ENCODE measurements at places on chromosomes 11 and 22.

DNA sequence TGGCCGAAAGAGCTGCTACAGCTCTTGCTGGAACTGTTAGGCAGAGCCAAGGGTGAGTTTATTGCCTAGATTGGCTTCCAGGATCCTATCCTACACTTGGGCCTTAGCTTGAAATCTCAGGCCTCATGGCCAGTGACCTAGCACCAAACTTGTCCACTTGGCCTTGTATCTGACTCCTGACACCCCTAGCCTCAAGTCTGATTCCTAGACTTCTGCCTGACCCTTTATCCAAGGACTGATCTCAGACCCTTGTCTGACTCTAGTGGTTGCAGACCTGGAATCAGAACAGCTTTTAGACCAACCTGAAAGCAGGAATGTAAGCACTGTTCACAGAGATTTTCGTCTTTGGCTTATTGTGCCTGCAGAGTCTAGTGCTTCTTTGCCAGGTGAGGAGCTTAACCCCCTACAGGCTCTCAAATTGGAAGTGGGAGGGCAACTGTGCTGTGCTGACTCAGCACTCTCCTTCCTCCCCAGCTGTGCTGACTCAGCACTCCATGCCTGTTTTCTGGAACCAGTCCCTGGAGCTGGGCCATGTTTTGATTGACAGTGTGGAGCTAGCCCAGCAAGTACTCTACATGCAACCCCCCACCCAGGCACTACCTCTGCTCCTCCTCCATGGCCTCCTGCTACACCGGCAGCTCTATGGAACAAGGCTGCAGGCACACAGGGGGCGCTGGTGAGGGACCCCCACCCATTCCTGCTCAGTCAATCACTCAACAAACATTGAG is 35.1 kb downstream of the RRP8 start:
- peak; percentile 10 for DNase-seq

- DNase-seq = peak; percentile 95
Measured at GRCh38 chr11:112961146-112961668, at the start of gene NCAM1. NCAM1 (plus strand) TSS chr11:112961420.

- no peak for DNase-seq
Measured at GRCh38 chr22:46090631-46091201, 59.6 kb upstream of the PPARA start.

DNA sequence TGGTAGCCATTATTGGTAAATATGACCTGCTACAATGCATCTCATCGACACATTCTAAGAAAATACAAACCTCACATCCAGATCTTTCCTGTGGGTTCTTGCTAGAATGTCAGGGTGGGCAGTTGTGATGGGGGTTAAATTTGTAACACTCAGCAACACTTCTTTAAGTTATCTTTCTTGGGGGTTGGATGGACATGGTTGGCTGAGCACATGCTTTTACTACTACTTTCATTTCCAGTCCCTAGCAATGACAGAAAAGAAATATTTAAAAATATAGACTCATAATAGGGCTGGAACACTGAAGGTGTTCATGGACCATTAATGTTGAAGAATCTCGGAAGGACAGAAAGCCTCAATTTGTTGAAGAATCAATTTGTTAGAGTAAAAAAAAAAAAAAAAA is 57.6 kb downstream of the APOL3 start:
- DNase-seq = no peak

DNA sequence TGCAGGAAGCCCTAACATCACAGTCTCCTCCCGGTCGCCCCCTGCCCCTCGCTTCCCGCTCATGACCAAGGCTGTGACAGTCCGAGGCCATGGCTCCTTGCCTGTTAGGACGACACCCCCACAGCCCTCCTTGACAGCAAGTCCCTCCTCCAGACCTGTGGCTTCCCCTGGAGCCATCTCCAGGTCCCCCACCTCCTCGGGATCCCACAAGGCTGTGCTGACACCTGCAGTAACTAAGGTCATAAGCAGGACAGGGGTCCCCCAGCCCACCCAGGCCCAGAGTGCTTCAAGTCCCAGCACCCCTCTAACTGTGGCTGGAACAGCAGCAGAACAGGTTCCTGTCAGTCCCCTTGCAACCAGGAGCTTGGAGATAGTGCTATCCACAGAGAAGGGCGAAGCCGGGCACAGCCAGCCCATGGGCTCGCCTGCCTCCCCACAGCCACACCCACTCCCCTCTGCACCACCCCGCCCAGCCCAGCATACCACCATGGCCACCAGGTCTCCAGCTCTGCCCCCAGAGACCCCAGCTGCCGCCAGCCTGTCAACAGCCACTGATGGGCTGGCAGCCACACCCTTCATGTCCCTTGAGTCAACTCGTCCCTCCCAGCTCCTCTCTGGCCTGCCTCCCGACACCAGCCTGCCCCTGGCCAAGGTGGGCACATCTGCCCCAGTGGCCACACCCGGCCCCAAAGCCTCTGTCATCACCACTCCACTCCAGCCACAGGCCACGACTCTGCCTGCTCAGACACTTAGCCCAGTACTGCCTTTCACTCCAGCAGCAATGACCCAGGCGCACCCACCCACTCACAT is 63.2 kb downstream of the OTOG start:
- DNase-seq = no peak

GRCh38 chr11:9057007-9057406 is 34.4 kb downstream of the SCUBE2 start:
- DNase-seq = no peak

DNA sequence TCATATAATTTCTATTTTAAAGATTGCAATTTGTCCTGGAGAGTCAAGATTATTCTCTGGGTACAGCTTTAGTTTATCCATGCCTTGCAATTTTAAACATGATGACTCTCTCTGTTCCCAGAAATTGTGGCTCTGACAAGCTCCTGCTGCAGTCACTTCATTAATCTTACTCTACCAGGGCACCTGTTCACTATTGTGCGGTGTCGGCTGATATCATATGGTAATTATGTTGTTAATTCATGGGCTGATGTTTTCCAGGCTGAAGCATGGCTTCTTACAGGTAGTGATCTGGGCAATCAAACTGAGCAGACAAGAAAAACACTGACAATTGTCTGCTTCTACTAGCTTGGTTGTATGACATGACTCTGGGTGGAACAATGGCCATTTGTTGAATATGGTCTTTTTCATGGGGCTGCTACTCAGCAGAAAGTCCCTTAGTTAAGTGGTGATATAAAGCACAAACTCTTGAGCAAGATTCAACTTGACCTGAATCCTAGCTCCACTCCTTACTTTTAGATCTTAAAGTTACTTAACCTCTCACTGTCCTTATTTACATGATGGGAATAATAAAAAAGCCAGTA is 230.7 kb downstream of the FAT3 start:
- no peak for DNase-seq

DNA sequence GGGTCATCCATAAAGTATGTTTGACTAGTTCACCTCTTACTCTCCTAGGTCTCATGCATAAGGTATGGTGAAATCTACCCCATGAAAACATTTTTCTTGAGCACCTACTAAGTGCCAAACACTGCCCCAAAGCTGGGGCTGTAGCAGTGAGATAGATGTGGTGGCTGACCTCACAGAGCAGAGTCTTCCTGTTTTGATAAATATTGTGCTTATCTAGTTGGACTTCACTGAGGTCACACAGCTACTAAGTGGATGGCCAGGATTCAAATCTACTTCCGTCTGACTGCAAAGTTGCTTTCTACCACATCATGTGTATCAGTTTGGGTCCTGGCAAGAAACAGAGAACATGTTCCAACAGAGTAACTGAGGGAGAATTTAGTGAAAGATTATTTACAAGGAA is 6.4 kb upstream of the HTATIP2 start:
- DNase-seq = no peak

- DNase-seq = no peak
Measured at GRCh38 chr11:134667505-134667904, 255.5 kb upstream of the B3GAT1 start.

DNA sequence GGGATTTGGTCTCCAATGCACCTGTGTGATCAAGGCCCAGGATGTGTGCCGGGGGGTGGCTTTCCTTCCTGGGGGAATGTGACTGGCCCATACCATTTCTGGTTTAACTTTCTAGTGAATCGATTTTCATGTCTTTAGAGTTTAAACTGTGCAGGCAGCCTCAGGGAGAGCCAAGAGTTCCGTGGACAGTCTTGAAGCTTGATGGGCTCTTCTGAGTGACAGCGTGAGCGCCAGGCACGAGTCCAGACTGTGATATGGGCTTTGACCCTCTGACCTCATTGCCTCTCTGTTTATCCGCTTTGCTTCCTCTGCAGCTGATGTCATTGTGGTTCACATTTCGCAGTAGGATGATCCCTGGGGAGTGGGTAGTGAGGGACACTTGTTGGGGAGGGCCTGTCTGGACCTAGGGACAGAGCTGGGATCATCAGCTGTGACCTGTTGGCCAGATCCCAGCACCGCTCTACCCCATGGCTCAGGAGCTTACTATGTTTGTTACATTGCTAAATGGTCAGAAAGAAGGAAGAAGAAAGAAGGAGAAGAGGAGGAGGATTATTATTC is 80.6 kb upstream of the CLDN5 start:
- DNase-seq = peak; percentile 49

- no peak for DNase-seq
Measured at GRCh38 chr11:80592546-80592945, 1151.7 kb upstream of the TENM4 start.

- DNase-seq = peak; percentile 34
Measured at GRCh38 chr11:94650756-94651155, 83.6 kb downstream of the PIWIL4 start.

GRCh38 chr11:12628314-12628713 is 45.9 kb upstream of the TEAD1 start:
- no peak for DNase-seq

GRCh38 chr11:100805506-100806199 is 118.6 kb downstream of the ARHGAP42 start:
- DNase-seq = no peak

- no peak for DNase-seq
Measured at GRCh38 chr11:126383339-126384335, 28.2 kb downstream of the ST3GAL4 start.

GRCh38 chr22:17592201-17592600 is 28.9 kb downstream of the SLC25A18 start:
- DNase-seq = no peak

DNA sequence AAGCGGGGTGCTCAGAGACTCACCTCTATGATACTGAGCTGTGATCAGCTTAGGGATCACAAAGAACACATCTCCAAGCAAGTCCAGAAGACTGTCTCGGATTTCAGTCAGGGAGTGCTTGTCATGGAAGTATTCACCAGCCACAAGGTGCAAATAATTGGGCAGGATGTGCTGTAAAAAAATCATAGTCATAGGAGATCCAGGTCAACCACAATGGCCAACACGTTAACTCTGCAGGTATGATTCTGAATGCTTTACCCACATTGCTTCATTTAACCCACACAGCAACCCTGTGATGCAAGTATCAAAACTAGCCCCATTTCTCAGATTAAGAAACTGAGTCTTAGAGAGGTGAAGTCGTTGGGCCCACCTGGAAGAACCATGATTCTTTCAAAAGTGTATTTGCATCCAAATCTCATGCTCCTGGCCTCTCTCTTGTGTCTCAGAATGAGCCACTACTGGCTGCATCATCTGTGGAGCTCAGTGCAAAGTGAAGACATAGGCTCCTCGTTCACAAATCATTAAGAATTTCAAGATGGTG is 179.3 kb downstream of the BCR start:
- no peak for DNase-seq

GRCh38 chr11:79472819-79473529 is 32.1 kb upstream of the TENM4 start:
- DNase-seq = no peak

DNA sequence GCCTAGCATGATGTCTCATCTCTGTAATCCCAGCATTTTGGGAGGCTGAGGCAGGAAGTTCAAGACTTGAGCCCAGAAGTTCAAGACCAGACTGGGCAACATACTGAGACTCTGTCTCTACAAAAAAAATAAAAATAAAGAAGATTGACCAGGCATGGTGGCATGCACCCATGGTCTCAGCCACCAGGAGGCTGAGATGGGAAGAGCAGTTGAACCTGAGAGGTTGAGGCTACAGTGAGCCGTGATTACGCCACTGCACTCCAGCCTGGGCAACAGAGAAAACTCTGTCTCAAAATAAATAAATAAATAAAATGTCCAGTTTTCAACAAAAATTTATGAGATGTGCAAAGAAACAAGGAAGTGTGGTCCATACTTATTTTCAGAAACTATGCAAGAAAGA is 28.3 kb downstream of the EFCAB6 start:
- DNase-seq = no peak

- no peak for DNase-seq
Measured at GRCh38 chr11:11793073-11793472, 48.7 kb upstream of the USP47 start.

DNA sequence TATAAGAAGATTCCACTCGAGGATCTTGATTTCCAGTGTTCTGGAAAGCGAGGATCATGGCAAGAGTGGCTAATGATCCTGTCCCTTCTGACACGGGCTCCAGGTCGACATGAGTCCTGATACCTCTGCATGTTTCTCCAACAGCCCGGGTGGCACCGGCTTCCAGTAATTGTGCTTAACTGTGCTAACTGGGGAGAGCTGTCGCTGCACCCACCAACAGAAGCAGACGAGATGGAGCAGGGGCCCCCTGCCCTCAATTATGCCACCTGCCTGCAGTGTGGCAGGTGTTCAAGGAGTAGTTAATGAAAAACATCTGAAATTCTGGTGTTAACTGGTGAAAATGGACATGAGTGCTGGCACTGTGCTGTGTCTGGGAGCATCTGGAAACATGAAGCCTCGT is 6.2 kb downstream of the MRPL21 start:
- no peak for DNase-seq

Measured in NB4 (cell line).